ENCODE measurements at places on chromosomes 4 and X. TPM values are rescaled to one million over a fixed set of nuclear protein-coding genes. Genes with fewer than 3 reads are reported as not detected.

The CXCL11 gene
- not detected for total RNA-seq

The SLC4A4 gene
- total RNA-seq, result 8.1 TPM

The GLRB gene
- 1.5 TPM for total RNA-seq

The ENPP6 gene
- total RNA-seq, result not detected

The NDUFA1 gene
- 56.0 TPM for total RNA-seq

The TENM3 gene
- 0.81 TPM for total RNA-seq

The PCDH7 gene
- total RNA-seq, result 16.2 TPM
